ENCODE measurements at places on chromosomes 6 and 20.
A peak's percentile ranks its signal among the peaks of the same experiment; 100 is the strongest.

DNA sequence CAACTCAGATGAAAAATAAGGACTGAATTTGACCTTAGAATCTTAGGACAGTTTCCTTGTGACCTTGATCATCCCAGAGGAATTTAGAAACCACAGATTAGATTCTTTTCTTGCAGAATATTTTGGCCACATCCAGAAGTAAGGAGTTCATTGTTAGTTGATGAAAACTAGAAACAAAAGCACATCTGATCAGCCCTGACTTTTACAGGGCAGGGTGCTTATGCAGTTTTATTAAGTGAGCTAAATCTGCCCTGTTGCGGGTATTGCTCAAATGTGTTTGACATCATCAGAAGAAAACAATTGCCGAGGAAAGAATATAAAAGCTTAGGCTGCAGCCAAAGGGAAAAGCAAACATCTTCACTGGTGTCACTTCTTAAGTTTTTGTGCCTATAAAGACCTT is 100.8 kb downstream of the MTFR2 start:
- no peak for DNase-seq

- DNase-seq, result no peak
Measured at GRCh38 chr6:28648878-28649375, 123.2 kb downstream of the GPX5 start.

GRCh38 chr6:30942338-30943060 is 1.7 kb downstream of the MUCL3 start:
- DNase-seq, result no peak

DNA sequence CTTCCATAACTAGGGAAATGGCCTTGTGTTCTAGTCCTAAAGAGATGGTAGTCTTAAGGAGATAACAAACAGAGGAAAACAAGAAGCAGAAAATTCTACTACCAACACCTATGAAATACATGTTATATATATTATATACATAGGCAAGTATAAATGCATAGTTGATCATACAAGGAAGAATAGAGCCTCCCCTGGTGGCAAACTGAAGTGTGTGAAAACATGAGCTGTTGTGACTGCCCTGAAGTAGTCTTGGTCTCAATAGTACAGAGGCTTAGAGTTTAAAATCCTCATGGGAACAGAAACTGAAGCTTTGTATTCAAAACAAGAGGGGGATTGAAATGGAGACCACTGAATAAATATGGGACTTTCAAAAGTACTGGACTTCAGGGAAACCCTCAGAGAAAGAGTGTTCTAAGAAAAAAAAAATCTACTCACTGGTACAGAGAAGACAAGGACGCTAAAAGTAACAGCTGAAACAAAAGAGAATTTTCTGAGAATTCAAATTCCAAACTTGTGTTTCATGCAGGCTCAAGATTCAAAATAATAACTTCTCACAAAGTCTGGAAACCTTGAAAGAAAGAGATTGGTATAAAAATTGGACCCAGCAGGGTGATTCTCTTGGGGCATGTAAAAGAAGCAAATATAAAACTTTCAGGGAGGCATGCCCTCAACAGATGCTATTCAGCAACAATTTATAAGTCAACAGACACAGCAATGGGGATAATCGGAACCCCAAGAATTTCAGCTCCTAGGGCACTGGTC is 59.7 kb upstream of the SAMD3 start:
- no peak for DNase-seq

DNA sequence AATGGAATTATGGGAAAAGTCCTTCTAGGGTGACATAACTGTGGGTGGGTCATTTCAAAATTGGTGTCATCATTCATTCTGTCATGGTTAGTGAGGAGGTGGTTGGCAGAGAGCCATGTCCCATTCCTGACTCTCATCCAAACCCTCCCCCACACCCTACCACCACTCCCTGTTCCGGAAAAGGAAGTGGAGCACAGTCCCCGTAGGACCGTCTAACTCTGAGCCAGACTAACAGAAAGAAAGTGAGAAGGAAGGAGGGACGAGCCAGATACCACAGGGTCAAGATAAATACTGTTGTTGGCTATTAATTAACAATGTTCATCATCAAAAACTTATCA is 4.8 kb downstream of the TRIM10 start:
- no peak for DNase-seq

GRCh38 chr6:39980839-39981580 is 46.7 kb upstream of the MOCS1 start:
- DNase-seq, result no peak

DNA sequence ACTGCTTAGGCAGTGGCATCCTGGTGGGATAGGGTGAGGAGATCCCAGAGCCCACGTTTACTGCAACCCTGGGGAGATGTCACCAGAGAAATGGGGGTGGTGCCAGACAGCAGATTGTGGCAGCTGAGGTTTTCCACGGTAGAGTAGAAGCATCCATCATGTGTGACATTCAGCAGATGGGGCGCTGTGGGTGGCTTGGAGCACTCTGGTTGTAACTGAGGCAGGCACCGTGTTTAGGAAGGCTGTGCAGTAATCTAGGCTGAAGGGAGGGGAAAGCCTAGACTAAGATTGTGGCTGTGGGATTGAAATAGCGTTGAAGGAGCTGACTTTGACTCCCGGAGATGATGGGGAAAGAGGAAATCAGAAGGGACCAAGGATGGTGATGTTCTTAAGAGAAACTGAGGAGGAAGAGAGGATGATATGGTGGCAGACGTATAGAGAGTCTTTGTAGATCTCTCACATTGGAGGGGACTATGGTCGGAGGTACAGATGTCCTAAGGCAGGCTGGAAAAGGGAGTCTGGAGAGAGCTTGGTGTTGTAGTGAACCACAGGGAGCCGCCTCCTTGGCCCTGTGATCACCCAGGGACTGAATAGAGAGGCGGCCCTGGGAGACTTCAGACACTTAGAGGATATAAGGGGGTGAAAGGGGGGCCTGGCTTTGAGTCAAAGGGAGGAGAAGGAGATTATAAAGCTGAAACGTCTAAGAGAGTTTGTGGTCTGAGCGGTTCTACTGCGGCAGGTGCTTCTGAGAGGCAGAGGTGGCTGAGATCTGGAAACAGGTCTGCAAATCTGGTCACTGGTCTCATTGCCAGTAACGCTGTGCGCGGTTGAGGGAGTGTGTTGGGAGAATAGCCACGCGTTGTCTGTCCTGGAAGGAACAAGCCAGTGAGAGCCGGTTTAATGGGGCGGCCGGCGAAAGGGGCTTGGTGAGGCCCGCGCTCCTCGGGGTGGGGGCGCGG is 792 bp upstream of the MICA start:
- no peak for DNase-seq

- no peak for DNase-seq
Measured at GRCh38 chr6:155408981-155409380, 46.7 kb downstream of the NOX3 start.

DNA sequence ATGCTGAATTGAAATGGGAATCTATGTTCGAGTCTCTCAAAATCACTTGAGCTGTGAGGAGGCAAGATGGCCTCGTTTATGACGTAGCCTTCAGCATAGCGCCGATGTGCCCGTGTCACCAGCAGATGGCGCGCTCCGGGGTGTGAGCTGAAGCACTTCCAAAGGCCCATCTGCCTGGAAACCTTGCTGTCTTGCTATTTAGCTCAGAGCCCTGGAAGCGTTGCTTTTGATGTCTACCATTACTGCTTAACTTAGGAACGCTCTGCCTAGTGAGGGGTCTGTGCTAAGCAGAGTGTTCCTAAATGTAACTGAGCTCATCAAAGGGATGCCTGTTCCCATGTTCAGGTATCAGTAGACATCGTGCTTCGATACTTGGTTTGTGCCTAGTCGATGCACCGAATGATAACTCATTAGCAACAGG is 67.7 kb downstream of the SYCP2L start:
- peak; percentile 4 for DNase-seq

- no peak for DNase-seq
Measured at GRCh38 chr20:37846573-37846972, 56.4 kb upstream of the VSTM2L start.

DNA sequence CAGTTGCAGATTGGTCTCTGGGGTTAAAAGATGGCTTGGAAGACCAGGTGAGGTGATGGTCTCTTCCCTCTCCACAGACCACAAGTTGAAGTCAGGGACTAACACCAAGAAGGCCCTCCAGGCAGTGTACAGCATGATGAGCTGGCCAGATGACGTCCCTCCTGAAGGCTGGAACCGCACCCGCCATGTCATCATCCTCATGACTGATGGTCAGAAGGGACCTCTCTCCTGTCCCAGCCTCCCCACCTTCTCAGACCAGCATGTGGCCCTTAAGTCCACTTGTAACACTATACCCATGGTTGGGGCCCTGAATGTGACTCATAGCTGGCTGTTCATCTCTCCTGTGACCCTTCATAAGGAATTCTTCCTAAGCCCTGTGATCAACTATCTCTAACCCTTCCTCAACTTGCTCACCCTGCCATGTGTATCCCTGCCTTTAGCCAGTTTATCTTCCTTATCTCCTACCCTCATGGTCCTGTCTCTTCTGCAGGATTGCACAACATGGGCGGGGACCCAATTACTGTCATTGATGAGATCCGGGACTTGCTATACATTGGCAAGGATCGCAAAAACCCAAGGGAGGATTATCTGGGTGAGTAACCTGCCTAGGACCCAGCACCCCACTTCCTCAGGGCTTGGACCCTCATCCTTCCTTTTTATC is 3.0 kb downstream of the CFB start:
- DNase-seq, result no peak

GRCh38 chr6:89862698-89863097 is 31.6 kb upstream of the GJA10 start:
- no peak for DNase-seq

DNA sequence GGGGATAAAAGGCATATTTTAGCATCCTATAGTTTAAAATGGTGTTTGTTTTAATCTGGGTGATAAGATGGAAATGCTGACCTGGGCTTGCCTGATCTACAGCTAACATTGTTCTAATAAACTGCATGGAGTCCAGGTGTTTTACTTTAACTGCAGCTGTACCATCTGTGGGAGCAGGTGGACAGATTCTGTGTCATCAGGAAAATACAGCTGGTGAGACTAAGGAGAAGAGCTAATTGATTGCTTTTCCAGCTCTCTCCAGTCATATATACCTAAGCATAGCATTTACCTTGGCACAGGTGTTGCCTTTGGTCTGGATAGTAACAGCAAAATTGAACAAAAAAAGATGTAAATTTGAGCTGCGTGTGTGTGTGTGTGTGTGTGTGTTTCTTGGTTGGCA is 31.6 kb downstream of the CBFA2T2 start:
- DNase-seq, result no peak

DNA sequence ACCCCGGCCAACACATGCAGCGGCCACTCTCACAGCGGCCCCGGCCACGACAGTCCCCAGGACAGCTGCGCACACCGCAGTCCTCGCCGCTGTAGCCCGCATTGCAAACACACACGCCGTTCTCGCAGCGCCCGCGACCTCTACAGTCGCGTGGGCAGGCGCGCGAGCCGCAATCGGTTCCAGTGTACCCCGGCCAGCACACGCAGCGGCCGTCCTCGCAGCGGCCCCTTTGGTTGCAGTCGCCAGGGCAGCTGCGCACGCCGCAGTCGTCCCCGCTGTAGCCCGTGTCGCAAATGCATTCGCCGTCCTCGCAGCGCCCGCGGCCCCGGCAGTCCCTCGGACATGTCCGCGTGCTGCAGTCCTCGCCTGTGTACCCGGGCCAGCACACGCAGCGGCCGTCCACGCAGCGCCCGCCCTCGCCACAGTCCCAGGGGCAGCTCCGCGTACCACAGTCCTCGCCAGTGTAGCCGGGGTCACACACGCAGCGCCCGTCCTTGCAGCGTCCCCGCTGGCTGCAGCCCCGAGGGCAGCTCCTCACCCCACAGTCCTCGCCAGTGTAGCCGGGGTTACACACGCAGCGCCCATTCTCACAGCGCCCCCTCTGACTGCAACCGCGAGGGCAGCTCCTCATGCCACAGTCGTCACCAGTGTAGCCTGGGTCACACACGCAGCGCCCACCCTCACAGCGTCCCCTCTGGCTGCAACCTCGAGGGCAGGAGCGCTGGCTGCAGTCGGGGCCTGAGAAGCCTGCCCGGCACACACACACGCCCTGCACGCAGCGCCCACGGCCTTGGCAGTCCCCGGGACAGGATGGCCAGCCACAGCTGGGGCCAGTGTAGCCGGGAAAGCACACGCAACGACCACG is 12.5 kb downstream of the TNXB start:
- DNase-seq, result no peak

- no peak for DNase-seq
Measured at GRCh38 chr20:48189181-48189580, 403.9 kb upstream of the SULF2 start.

DNA sequence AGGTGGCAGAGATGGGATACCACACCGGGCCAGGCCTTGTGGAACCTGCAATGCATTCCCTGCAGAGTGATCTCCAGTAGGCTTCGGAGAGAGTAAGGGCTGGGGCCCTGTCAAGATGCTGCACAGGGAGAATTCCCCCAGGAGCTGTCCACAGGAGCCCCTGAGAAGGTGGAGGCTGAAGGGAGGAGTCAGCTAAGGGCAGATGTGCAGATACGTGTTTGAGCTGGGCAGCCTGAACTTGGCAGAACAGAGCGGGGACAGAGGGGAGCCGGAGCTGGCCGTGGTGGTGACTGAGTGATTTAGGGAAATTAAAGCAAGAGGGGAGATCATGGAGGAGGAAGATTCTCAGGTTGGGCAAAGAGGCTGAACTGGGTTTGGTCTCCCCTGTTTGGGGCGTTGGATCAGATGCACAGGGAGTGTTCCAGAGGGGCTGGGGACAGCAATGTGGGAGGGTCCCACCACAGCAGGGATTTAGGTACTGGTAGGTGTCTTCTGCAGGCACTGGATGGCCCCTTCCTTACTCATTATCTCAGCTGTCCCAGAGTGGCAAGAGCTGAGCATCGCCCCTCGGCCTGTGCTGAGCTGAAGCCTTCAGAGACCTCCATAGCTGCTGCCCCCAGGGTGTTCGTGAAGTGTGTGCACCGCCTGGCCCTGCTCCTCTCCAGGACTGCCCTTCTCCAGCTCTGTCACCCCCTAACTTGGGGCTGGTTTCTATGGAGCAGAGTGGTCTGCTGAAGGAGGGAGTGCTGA is 3.8 kb upstream of the NCR2 start:
- DNase-seq, result no peak

DNA sequence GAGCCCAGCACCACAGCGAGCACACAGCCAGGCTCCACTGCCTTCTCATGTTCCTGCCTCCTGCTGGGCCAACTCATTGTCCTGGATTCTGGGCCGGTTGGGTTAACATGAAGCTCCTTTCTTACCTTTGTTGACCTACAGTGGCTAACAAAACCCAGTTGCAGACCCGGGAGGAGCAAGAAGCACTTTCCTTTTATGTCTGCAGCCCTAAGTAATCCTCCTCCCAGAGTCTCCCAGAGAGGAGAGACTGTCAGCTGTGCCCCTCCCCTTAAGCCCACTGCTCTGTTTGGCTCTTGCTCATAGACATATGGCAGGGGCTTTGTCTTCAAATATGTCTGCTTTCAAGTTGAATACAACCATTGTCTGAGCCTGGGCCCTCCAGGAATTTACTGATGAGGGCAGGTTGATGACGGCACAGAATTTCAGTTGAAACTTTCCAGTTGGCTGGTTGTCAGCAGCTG is 55.2 kb downstream of the PSMB1 start:
- DNase-seq, result no peak

DNA sequence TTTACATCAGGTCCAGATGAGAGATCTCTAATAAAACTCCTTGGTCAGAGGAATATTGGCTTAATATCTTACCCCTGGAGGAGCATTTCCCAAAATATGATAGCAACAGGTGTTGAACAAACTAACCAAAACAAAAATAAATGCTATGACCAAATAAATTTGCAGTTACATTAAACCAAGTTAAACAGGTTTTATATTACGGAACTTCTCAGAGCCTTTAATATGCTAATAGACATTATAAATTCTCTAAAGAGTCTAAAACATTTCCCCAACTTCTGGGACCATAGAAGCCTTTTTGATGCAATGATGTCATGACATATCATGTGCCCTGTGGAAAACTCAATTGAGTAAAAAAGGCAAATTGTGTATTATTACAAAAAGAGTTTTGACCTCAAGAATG is 90.9 kb upstream of the ARMC2 start:
- DNase-seq, result no peak
